Left renal pelvis (tissue), 4 donors: ENCODE measurements at places on chromosomes 12 and 14. TPM values are rescaled to one million over a fixed set of nuclear protein-coding genes. Genes with fewer than 3 reads are reported as not detected.

NUAK1 gene
- polyA plus RNA-seq, result 9.3 TPM

PDE3A gene
- 26.8 TPM for polyA plus RNA-seq

HOXC13 gene
- polyA plus RNA-seq, result not detected

PZP gene
- polyA plus RNA-seq, result 0.87 TPM

GALNT9 gene
- 8.5 TPM for polyA plus RNA-seq
